ENCODE measurements at places on chromosomes 3 and 15.

DNA sequence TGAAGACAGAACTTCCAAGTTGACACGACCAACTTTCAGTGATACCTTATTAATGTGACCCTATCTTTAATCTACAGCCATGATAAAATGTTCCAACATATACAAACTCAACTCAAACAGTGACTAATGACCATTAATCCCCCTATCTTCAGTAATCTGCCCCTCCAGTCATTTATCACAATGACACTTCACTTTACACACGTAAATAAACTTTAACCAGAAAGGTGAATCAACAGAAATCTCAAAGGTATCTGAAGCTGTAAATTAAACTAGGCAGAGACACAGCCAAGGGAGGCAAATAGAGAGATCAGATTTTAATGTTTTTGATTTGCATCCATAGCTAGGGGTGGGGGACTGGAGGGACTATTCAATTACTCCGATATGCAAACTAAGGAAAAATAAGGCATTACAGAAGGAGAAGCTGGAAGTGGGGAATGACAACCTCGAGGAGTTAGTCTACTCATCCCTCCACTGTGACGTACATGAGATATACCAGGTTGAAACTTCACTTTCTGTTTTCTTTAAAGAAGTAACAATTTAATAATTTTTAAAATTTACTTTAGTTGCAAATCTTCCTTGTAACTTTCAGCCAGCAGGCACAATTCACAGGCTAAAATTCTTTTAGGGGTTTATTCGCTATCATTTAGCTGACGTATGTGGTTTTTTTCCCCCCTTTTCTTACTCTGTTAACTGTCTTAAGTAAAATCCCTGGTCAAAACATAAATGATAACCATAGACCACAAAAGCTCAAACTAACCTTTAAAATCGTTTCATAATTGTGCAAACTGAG lies 751.0 kb downstream of the ROBO1 start:
- DNase-seq = peak; percentile 34

- no peak for DNase-seq
Measured at GRCh38 chr15:92164327-92165000, 229.2 kb upstream of the ST8SIA2 start.

DNA sequence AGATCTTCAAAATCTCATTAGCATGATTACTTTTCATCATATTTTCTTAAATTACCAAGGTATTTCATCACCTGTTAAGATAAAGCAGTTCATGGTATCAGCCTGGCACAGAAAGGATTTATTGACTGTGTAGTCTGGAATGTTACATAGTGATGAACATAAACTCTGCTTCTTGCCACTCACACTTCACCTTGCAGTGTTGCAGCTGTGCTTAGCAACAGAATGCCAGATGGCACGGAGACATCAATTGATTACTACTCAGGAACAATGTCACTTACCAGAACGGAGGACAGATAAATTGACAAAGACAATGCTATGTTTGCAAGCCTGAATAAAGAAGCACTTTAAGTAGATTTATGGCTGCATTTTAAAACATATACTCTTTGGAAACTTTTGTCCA lies 15.0 kb upstream of the BCHE start:
- DNase-seq = peak; percentile 34

- DNase-seq = no peak
Measured at GRCh38 chr3:85592256-85592655, 633.5 kb downstream of the CADM2 start.
